ENCODE measurements at places on chromosomes 5 and 9.

DNA sequence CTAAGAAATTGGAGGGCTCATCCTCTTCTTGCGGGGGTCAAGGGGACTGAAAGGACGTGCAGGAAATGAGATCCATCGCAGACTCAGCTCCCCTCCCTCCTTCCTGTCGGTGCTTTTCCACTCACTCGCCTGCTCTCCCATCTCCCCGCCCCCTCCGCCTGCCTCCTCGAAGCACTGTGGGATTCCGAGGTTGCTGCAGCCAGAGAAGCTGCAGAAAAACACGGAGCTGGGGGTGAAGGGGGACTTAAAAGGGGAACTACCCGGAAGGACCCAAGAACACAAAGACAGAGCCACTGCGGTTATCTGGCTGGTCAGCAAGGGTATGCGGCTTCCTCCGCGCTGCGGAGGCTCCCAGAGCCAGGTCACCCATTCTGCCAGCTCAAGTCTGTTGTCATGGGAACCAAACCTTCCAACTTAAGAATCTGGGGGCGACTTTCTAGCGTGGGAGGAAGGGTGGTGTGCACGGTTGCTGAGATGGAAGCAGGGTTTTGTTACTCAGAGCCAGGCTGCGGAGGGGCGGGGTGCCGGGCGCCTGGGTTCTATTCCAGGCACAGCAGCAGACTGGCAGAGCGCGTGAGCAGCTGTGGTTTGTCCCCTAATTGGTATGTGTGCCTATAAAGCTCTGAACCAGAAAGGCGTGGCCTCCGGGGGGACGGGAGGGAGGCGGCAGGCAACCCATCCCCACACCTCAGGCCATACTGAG, 24.9 kb downstream of the PCDHGC5 start:
- DNase-seq: peak; percentile 99

- no peak for DNase-seq
These were observed 59.7 kb downstream of the RXRA start for GRCh38 chr9:134385915-134386314.

DNA sequence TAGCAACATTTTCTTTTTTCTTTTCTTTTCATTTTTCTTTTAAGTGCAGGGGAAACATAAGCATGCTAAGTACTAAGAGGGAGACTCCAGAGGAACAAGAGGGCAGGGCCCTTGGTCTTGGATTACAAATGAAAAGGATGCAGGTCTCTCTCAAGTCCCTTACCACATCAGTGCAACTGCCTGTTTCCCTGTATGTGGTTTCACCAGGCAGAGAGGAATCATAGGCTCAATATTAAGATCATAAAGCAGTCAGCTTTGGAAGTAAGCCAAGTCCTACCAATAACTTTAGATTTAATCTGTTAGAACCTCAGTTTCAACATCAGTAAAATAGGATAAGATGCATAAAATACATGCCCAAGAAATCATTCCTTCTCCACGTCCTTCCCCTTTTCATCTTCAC, 422.7 kb upstream of the PAPPA start:
- DNase-seq: no peak

- DNase-seq: peak; percentile 85
These were observed 46.5 kb upstream of the GDNF start for GRCh38 chr5:37886242-37886905.

- no peak for DNase-seq
These were observed 341.1 kb downstream of the MAT2B start for GRCh38 chr5:163846512-163846911.

GRCh38 chr5:179486596-179487051, 63.7 kb upstream of the RUFY1 start:
- peak; percentile 41 for DNase-seq

DNA sequence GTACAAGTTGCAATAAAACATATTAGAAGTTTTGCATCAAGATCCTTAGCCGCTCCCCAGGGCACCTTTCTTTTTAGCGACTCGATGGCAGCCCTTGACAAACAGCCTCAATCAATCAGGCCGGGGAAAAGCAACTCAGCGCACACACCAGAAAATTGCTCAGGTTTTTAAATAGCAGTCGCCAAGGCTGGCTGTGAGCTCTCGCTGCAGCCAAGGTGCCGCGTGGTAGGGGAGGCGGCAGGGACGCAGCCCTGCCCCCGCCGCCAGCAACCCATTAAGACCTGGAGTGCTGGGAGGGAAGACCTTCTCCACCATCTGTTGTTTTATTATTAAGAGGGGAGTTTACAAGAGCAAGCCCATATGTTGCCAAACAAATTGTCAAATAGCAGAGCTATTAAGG, 22.6 kb downstream of the ASS1 start:
- DNase-seq: no peak

- peak; percentile 92 for DNase-seq
These were observed 32.7 kb downstream of the DMRT3 start for GRCh38 chr9:1009101-1009707.

DNA sequence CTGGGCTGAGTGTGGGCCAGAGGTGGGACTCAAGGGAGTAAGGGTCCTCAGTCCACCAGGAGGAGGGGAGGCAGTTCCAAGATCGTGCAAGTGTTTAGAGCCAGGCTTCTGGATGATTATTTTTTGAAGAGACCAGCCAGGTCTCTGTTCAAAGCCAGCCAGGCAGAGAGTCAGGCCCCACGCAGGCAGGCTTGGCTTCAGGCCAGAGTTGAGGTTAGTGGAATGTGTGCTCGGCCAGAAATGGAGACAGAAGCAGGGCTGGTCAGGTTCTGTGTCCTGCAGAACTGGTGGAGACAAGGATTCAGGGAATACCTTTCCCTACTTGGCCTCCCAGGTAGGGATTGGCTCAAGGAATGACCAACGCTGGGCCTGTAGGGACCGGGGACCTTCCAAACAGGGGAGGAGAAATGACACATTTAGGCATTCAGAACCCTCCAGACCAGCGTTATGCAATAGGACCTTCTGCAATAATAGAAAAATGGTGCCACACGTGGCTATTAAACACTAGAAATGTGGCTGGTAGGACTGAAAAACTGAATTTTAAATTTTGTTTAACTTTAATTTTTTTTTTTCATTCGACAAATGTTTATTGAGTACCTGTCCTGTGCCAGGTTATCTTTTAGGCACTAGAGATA, 106.2 kb downstream of the CMYA5 start:
- peak; percentile 75 for DNase-seq

GRCh38 chr5:32083981-32084430, 90.1 kb downstream of the GOLPH3 start:
- DNase-seq: no peak

DNA sequence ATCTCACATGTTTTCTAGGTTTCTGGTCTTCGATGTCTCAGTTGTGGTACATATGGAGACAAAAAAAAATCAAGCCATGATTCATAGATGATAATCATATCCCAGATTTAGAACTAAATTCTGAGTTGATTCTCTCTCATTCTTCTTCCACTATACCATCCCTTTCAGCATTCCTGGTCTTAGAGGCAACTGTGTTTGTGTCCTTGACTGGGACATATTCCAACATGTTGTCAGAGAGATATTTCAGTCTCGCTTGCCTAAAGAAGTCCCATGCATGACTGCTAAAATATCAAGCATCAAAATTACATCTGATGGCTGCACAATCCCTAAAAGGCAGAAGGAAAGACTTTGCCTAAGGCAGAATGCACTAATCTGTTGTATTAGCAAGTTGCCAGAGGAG, 236.6 kb downstream of the PSAT1 start:
- peak; percentile 41 for DNase-seq

DNA sequence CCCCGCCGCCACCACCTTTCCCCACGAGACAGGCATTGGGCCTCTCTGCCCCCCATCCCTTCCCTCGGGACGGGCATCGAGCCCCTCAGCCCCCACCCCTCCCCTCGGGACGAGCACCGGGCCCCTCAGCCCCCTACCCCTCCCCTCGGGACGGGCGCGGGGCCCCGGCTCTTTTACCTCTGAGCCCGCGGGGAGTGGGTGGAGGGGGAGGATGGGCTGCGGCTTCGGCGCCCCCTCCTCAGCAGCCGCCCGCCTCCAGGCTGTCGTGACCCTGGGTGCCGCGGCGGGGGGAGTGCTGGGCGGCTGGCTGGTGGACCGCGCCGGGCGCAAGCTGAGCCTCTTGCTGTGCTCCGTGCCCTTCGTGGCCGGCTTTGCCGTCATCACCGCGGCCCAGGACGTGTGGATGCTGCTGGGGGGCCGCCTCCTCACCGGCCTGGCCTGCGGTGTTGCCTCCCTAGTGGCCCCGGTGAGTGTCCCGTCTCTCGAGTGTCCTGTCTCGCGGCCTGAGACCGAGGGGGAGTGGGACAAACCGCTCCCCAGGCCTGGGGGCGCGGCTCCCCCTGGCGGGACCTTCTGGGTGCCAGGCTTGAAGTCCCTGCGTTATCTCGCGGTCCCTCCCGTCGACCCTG, 791 bp downstream of the SLC2A8 start:
- DNase-seq: peak; percentile 70

DNA sequence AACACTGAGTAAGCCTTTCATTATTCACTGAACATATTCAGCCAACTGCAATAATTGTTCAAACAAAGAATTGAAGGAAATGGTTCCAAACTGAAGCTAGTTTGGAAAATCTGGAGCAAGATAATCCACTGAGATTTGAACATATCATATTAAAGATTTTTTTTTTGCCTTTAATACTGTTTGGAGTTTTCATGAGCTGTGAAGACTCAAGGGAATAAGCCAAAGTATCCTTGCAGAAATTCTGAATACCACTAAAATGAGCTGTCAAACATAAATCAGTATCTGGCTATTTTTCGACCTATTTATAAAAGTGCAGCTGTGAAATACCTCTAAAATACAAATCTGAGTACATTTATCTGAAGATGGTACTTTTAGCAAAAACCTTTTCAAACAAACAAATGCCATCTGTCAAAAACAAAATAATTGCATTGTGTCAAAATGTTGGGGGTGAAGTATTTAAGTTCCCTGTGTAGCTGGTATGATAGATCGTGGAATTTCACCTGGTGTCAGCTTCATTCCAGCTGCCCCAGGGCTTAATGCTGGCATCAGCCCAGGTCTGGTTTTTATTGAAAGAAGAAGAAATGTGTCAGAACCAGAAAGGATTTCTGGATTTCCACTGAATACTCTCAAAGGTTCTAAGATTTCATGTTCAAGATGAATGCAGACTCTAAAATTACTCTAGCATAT, 149.0 kb upstream of the GRAMD2B start:
- DNase-seq: peak; percentile 39

- DNase-seq: no peak
These were observed 135.2 kb downstream of the BARX1 start for GRCh38 chr9:93819905-93820304.

- no peak for DNase-seq
These were observed 50.5 kb downstream of the AHRR start for GRCh38 chr5:371811-372555.

DNA sequence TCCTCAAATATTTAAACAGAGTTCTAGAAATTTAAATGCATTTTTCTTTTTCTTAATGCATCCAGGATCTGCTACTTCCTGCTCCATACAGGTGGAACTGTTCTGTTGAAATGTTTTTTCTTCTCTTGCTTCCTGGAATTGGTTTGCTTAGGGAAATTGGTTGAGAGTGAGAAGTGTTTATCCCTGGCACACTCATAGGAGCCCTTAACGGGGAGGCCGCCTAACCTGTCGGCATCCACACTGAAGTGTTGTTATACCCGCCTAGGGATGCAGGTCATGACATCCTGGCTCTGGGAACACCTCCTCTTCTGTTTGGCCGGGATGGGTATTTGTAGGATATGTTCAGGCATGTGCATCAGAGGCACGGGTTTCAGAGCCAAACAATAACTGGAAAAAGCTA, 239.7 kb downstream of the GADD45G start:
- DNase-seq: no peak

GRCh38 chr5:175384724-175385552, 59.0 kb downstream of the DRD1 start:
- DNase-seq: no peak

DNA sequence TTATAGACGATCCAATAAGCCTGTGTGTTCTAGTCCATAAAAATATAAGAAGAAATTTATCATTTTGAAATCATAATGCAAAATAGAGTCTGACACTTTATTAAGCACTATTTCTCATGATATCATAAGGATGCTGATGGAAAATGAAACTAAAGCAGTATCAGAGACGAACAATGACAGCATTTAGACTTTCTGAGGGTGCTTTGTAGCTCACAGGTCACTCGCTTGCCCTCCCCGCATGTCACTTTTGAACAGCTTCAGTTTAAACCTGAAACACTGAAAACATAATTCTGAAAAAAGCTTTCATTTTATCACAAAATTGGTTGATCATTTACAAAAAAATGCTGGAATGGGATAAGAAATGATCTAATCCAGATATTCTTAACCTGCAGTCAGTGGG, 247.1 kb downstream of the EBF1 start:
- no peak for DNase-seq

DNA sequence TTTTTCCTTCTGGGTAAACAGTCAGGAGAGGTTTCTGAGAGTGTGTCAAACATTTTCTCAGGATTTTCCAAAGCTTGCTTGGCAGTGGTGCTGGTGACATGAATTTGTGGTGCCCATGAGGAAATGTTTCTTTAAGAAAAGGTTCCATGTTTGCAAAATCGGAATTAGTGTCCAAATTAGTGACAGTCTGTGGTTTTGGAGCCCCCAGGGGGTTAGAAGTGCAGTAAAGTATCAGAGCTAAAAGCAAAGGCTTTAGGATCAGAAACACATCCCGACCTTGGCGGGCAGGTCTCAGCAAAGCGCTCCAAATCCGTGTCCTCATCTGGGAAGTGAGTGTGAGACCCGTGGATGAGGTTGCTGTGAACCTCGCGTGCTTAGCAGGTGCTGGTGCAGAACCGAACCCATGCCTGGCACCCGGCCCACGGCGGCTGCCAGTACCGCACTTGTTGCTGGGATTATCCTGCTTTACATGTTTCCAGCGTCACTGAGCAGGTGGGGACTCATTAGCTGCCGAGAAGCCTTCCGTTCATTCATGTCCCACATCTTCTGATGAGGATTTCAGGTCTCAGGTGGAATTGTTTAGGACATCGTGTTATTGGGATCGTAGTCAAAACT, 70.8 kb upstream of the COL5A1 start:
- no peak for DNase-seq

- DNase-seq: no peak
These were observed 31.1 kb upstream of the ANKRD18A start for GRCh38 chr9:38651400-38652042.

- no peak for DNase-seq
These were observed 141.4 kb downstream of the PLK2 start for GRCh38 chr5:58318468-58318867.

DNA sequence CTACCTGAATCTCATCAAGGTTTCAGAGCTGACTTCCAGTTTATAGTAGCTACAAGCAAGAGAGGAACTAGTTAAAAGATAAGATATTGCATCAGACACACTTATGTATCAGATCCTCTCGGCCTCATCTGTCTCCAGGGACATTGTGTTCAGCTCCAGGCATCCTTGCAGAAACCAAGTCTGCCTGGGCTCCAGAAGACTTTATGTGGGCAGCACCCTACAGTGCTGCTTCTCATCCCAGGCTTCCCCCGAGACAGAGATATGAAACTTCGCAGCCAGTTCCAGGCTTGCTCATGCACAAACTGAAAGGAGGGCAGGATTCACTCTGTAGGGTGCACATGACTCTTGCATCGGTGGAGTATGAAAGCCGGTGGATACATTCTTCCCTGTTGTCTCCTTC, 33.9 kb upstream of the FOXB2 start:
- DNase-seq: no peak

- DNase-seq: no peak
These were observed 42.0 kb downstream of the BICD2 start for GRCh38 chr9:92722386-92723298.
